Fibroblast of pulmonary artery (primary cell): ENCODE measurements at places on chromosomes 3 and 15.

- DNase-seq, result no peak
Observed at GRCh38 chr15:77710637-77711036, 77.9 kb upstream of the LINGO1 start.

DNA sequence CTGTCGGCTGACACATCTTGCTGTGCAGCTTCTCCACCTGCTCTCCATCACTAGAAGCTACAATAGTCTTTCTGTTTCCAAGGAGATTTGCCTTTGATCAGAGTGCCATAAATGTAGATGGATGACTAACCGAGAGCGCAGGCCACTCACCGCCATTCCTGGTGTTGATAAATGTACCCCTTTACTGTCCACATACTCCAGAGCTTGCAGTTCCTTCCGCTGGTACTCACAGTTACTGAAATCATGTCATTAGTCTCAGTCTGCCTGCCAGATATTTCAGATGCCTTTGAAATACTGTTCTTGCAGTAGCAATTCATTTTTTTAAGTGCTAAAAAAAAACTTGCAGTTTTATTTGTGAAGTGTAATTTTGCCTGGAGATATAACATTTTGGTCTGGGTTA lies 72.3 kb downstream of the BLM start:
- peak; percentile 17 for DNase-seq

DNA sequence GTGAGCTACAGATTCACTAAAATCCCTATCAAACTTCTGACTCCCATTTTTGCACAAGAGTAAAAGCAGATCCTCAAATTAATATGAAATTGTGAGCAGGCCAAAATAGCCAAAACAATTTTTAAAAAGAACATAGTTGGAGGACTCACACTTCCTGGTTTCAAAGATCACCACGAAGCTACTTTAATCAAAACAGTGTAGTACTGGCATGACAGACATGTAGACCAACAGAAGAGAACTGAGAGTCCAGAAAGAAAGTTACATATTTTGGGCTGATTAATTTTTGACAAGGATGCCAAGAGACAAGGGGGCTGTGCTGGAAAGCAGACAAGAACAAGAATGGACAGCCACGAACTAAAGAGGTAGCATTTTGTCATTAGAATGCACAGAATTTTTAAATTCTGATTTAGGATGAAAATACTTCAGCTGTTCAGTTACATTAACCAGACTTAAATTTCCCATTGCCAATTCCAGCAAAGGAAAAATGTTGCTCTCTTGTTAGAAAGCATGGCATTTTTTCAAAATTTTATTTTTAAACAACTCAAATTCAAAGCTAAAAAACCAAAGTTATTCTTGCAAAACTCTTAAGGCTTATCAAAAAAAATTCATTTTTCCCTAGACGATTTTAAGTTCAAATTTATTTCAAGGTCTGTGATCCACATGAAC lies 14.0 kb downstream of the RYK start:
- no peak for DNase-seq

DNA sequence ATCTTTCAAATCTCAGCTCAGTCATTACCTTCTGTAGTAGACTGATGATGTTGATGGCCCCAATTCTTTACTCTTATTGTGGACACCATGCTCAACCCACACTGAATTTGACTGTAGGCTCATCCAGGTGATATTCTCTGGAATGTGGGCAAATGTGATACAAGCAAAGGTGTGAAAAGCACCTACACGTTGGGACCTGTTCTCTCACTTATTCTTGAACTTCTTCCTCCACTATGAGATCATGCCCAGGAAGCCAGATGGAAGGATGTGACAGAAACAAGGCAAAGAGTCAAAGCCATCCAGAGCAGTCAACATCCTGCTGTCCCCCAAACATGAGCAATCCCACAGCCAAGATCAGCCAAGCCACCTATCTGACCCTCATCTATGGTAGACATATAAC lies 471.2 kb upstream of the UBE2E2 start:
- DNase-seq, result no peak

DNA sequence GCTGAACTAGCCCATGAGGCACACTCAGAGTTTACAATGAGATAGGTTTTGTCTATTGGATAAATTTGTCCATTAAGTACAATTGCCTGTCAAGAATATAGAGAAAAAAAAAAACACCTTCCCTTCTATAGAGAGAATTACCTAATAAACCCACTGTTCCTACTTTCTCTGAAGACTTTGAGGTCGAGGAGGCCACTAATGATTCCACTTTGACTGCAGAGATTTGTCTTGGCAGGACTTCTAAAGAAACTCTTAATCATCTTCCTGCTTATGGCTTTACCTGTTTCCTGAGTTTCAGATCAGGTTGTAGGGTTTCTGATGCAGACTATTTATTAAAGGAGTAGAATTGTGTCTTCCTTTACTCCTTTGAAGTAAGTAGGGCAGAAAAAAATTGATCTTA lies 342.4 kb upstream of the KCNMB2 start:
- DNase-seq, result no peak

- no peak for DNase-seq
Observed at GRCh38 chr3:172101107-172101506, 61.7 kb downstream of the FNDC3B start.

GRCh38 chr3:134751831-134752230 lies 43.2 kb upstream of the EPHB1 start:
- DNase-seq, result no peak

GRCh38 chr3:78918361-78919020 lies 849.3 kb downstream of the ROBO1 start:
- DNase-seq, result peak; percentile 38

DNA sequence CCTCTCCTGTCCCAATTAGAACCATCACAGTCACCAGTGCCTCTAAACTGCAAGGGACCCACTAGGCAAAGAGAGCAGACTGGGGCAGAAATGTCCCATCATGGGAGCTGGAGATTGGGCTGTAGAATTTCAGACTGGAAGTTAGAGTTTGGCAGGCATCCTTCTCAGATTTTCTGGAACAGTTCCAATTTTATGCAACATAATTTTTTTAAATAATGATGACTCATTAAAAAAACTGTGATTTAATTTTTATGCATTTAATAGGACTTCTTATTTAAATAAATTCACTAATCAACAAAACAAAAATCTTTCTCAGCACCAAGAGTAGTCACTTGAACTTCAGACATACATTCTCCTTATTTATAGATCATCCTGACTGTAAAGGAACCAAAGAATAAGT lies 84.6 kb upstream of the SLC7A14 start:
- DNase-seq, result peak; percentile 25

- DNase-seq, result no peak
Observed at GRCh38 chr3:68706536-68706935, 225.8 kb downstream of the TAFA4 start.

DNA sequence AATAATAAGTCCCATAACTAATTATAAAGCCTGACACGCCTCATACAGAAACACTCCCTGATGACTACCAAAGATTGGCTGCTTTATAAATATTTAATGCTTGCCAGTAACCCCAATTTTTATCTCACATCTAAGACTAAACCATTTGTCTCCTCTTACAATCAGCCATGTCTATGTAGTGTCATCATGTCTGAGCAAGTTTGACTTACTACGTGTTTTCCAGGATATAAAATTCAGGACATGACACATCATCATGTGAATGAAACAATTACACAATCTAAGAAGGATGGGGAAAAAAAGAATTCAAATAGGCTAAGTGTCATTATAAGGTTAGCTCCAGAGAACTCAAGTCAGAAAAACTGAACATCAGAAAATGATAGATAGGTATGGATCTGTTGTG lies 208.7 kb downstream of the MECOM start:
- DNase-seq, result peak; percentile 94

GRCh38 chr3:142724682-142725356 lies 985 bp downstream of the TRPC1 start:
- DNase-seq, result peak; percentile 23

DNA sequence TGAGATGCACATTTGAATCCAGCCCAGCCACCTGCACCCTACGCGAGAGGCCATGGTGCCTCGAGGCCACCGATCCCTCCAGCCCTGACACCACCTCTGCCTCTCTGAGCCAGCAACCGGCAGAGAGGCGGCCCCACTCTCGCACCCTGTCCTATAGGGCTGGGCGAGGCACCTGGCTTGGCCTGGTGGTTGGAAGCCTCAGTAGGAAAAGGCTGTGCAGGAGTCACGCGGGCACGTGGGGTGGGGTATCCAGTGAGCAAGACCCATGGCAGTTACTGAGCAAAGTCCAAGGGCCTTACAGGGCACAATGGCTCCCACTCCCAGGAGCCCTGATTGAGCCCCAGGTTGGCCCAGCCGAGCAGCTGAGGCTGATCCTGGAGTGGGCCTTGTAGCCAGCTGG lies 12.4 kb upstream of the DUSP7 start:
- DNase-seq, result no peak

GRCh38 chr3:79297245-79297960 lies 470.4 kb downstream of the ROBO1 start:
- peak; percentile 92 for DNase-seq

DNA sequence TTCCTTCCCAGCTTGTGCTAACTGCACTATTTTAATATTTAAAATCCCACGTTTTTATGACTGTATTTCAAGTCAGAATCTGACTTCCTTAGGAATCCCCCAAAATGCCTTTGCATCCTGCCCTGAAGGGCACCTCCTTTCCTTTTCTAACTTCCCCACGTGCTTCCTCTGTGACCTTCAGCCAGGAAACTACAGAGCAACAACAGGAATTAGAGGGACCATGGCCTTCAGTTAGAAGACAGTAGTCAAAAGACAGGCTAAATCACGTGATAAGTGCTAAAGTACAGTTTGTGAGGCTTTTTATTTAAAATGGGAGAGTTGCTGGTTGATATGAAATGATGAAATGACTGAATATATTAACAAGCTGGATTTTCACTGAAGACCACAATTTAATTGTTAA lies 11.8 kb upstream of the ABHD10 start:
- no peak for DNase-seq

DNA sequence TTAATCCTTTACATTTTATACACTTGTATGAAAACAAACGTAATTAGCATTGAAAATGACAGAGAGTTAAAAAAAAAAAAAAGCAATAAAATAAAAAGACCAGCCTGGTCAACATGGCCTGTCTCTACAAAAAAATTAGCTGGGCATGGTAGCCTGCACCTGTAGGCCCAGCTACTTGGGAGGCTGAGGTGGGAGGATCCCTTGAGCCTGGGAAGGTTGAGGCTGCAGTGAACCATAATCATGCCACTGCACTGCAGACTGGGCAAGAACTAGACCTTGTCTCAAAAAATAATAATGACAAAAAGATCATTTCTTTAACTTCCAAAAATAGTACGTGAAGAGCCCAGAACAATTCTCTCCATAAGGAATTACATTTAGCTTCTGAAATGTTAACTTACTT lies 1.9 kb downstream of the SSR3 start:
- DNase-seq, result no peak

DNA sequence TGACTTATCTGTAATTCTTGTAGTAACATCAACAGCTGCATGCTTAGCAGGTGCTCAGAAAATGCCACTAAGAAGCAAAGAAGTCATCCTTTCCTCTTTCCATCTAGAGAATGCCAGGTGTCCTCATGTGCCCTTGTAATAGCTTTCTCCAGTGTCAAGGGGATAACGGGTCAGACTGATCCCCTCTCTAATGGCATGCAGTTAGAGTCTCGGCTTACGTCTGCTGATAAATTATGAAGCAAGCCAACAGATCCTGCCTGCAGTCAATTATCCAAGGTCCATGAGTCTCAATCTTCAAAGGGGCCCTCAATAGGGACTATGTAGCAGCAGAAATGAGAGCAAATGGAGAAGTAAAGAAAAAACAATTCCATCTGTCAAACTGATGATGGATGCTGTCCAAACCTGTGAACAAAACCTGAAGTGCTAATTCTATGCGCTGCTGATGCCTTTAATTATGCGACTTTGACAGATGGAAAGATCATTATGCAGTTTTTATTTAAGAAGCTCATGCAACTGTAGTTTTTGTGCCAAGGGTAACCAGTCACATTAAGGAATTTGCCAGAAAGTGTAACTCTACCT lies 162.8 kb upstream of the PEX5L start:
- DNase-seq, result no peak

- DNase-seq, result no peak
Observed at GRCh38 chr3:94121161-94121560, 58.3 kb downstream of the NSUN3 start.

GRCh38 chr3:134342259-134342658 lies 32.0 kb downstream of the AMOTL2 start:
- no peak for DNase-seq
